ENCODE measurements at places on chromosomes 3 and 15.

DNA sequence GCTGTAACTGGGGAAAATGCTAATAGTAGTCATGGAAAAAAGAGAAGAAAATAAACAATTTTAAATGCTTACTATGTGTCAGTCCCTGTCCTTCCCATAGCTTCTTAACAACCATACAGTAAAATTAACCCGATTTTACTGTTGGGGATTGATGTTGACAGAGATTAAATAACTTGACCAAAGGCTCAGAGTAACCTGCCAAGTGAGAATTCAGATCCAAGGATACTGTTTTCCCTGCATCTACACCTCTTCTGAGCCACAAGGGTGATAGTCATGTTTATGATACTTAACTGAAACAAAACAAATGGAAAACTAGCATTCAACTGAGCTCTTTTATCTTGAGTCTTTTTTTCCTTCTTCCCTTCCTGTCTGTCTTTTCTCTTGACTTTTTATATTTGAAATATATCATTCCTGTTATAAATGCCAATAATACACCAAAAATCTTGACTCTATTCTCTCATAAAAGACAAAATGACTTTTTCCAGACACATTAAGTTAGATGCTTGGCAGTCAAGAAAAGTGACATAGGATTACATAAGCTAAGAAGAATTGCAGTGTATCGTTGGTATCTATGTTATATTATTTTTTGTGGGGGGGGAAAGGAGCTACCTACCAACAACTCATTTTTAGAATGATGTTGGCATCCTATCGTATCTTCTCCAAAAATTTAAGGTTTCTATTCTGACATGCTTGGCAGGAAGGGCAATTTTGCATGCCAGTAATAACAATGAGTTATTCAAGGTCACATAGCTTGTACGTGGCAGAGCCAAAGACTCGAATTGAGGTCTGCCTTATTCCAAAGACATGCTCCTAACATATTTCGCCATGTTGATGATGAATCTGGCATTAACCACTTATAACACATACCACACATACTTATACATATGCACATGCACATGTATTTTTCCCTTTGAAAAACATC, 306.6 kb upstream of the KCNH8 start:
- no peak for DNase-seq

DNA sequence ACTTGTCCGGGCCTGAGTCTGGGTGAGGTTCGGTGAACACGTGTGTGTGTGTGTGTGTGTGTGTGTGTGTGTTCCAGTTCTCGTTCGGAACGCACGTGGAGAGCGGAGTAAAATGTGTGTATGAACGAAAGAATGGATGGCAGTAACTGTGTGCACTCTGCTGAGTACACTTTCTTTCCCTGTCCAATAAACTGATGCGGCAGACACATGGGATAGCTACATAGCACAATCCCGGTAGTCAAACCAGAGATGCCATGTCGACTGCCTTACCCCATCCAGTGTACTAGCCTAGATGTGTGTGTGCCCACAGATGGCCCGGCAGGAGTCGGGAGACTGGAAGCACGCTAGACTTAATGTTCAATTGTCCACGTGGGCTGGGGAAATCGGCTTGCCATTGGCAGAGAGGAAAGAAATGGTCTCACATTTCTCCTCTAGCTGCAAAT, 507 bp upstream of the GOLIM4 start:
- DNase-seq = no peak

- DNase-seq = no peak
Observed at GRCh38 chr3:54087581-54088410, 34.6 kb upstream of the CACNA2D3 start.

GRCh38 chr15:42504631-42505030, 9.2 kb downstream of the SNAP23 start:
- DNase-seq = no peak

- no peak for DNase-seq
Observed at GRCh38 chr3:37935756-37936666, 54.6 kb upstream of the VILL start.

DNA sequence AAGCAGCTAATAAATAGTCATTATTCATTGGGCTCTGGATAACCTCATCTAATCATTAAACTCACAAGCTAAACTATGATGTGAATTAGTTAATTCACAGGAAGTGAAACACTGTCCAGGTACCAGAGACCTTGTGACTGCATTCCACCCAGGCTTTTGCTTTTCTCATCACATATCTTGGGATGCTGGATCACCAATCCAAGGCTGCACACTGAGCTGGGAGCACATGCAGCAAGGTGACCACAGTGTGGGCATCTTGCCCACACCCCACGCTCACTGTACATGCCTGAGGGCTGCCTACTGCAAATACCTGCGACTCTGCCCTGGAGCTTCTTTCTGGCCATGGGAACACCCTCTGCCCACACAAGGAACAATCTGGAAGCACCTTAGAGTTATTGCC, 40.6 kb upstream of the TNFAIP8L3 start:
- DNase-seq = no peak

DNA sequence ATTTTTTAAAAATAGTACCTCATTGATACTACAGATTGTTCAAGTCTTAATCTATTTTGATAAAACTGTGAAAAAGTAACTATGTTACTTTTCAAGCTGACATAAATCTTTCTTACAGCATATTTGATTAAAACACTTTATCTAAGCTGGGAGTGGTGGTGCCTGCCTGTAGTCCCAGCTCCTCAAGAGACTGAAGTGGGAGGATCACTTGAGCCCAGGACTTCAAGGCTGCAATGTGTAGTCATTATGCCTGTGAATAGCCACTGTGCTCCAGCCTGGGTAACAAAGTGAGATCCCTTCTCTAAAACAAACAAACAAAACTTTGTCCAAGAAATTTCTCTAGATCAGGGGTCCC, 59.6 kb upstream of the NEDD4 start:
- DNase-seq = no peak

DNA sequence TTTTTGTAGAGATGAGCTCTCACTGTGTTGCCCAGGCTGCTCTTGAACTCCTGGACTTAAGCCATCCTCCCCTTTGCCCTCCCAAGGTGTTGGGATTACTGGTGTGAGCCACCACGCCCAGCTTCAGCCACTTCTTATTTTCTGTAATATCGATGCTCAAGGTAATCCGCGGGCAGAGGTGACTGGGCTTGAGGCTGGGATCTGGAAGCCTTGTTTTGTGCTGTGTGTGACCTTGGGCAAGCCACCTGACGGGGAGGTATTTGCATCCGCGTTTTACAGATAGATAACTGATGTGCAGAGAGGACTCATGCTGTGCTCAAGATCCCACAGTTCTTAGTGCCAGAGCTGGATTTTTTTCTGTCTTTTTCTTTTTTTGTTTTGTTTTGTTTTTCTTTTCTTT, 27.8 kb upstream of the SEMA4B start:
- DNase-seq = no peak

- no peak for DNase-seq
Observed at GRCh38 chr15:78001656-78002055, 75.9 kb downstream of the TBC1D2B start.

DNA sequence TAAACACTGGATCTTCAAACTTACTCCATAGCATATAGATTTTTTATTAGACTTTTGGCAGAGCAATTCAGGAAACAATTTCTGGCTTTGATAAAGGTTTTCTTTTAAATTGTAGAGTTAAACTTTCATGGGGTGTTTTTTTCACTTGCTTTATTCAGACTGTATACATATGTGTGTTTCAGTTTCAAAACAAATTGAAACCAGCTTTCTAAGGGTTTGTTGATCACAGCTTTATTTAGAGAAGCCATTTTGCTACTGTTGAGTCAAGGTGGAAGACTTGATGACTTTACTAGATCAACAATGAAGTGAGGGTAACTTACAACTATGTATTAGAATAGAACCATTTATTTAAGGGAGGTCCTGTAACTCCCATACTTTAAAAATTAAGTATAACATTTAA, 6.2 kb downstream of the UBE2E1 start:
- no peak for DNase-seq

- DNase-seq = no peak
Observed at GRCh38 chr15:80188251-80188650, 35.5 kb downstream of the FAH start.

GRCh38 chr3:27031476-27031875, 337.7 kb downstream of the NEK10 start:
- DNase-seq = no peak
